Uterus (tissue), 4 donors: ENCODE measurements at places on chromosomes 12 and 14. TPM values are rescaled to one million over a fixed set of nuclear protein-coding genes. Genes with fewer than 3 reads are reported as not detected.

The B4GALNT1 gene
- 4.0 TPM for total RNA-seq

The AGAP2 gene
- 1.3 TPM for total RNA-seq

The ADSS1 gene
- total RNA-seq = not detected

The BHLHE41 gene
- 4.6 TPM for total RNA-seq

The KRT8 gene
- 46.2 TPM for total RNA-seq

The SAMD15 gene
- 3.1 TPM for total RNA-seq

The MYG1 gene
- 30.4 TPM for total RNA-seq

The TROAP gene
- 10.2 TPM for total RNA-seq

The TC2N gene
- total RNA-seq = 28.6 TPM

The GYS2 gene
- total RNA-seq = not detected

The HOXC11 gene
- not detected for total RNA-seq

The SOAT2 gene
- total RNA-seq = not detected

The GPR68 gene
- total RNA-seq = 0.48 TPM

The C3AR1 gene
- 1.0 TPM for total RNA-seq

The TCL1A gene
- not detected for total RNA-seq

The PLCZ1 gene
- total RNA-seq = not detected

The LMNTD1 gene
- not detected for total RNA-seq

The TRAF3 gene
- total RNA-seq = 30.5 TPM

The IGFBP6 gene
- total RNA-seq = 224 TPM
